Stimulated activated CD4-positive, alpha-beta T cell treated with anti-CD3 and anti-CD28 coated beads, Interleukin-12 subunit alpha, Interleukin-12 subunit beta, amount 100 ng/mL, for 48 hours (primary cell): ENCODE measurements at places on chromosomes 16 and 17.

GRCh38 chr17:30579610-30580315, 102.6 kb downstream of the GOSR1 start:
- no peak for DNase-seq

- no peak for DNase-seq
Observed at GRCh38 chr17:56902348-56902747, 11.5 kb downstream of the TRIM25 start.

DNA sequence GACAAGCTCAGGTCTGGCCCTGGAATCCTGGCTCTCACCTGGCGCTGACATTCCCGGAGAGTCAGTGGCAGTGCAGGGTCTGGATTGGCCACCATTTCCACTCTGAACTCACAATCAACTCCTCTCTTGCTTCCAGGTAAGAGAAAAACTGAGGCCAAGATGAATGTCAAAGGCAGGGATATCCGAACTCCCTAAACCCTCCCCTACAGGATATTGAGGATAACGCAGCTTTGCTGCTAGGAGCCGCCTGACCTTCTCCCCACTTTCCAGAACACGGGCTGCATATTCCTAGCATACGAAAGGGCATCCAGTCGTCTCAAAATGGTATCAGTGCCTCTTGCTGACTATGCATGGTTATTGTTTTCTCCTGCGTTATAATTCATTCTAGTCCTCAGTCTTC, 473.4 kb downstream of the SOX9 start:
- DNase-seq = no peak

DNA sequence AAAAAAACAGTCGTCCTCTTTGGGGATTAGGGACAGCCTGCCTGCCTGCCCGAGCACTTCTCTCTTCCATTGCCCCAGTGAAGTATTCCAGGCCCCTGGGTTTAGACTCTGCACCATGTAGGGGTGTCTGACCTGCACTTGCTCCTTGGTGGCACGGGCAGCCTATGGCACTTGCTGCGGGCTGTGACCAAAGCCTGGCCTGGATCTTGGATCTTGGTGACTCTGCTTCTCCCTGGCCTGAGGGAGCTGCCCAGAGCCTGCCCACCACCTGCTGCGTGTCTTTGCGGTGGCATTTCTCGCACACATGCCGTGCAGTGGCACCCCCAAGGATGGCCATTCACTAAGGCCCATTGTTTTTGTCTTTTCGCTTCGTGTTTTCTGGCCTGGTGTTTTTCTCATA, 6.1 kb upstream of the STH start:
- DNase-seq = no peak

DNA sequence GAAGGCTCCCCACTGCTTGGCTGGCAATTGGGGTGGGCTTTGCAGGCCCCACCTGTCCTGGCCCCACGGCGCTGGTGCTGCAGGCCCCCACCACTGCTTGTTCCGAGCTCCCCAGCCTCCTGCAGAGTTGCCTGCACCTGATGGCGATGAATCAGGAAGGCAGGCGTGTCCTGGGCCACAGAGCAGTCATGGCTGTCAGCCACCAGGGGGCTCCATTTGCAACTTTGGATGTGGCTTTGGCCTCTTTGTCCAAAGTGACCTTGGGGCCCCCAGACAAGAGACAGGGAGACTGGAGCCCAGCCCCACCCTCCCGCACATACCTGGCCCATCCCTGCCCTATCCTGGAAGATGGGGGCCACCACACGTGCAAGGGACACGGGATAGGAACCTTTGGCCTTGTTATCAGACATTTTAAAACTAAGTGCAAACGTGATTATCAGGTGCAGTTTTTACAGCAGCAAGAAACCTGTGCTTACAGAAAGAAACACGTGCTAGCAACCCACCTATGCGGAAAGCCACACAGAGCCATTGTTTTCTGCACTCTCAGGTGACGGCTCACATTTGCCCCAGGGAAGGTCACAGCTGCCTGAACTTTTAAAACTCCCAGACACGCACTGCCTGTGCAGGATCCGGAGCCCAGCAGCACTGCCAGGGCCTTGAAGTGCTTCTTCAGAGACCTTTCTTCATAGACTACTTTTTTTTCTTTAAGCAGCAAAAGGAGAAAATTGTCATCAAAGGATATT, at the start of gene DNASE1:
Gene DNASE1 (plus strand): TSS at position 443 of the 743 bp plus-strand sequence. CDS start 683 bp downstream, outside the sequence.
- DNase-seq = peak; percentile 40

GRCh38 chr16:4382795-4383357, 11.2 kb downstream of the VASN start:
- DNase-seq = no peak

DNA sequence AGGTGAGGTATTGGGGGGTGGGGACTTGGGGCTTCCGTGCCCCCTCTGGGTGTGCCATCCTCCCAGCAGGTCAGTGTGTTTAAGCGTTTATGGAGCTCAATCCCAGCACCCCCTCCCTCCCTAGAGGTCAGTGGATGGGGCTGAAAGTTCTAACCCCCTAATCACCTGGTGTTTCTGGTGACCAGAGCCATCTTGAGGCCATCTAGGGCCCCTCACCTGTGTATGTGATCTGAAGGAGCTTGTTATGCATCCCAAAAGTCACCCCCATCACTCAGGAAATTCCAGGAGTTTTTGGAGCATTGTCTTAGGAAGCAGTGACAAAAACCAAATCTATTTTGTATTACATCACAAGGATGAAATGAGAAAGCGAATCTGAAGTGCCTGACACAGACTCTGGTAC, 67.8 kb upstream of the NOL11 start:
- no peak for DNase-seq

DNA sequence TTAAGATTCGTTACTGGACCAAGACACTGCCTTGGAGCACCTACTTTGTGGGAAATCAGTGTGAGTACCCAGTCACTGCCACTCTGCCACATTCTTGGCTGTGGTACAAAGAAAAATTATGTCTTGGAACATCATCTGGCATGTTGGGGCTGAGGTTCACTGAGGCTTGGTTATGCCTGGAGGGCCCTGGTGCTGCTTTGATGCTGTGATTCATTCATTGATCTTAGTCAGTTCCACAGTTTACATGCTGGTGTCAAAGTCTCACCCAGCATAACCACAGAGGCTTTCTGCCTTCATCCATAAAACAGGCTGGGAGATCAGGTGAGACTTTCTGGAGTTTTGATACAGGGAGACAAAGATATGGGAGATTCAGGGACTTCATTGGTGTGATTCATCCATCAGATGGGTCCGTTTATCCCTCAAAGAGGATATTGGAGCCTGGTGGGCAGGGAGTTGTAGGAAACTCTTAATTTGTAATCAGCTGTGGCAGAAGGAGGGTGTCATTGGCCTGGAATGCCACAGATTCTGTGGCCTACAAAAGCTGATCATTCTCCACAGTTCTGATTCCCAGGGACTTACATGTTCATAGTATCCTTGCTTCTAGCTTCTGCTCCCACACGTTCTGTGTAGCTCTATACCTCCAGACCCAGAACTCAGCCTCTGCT, 322.5 kb downstream of the PMP22 start:
- DNase-seq = no peak

DNA sequence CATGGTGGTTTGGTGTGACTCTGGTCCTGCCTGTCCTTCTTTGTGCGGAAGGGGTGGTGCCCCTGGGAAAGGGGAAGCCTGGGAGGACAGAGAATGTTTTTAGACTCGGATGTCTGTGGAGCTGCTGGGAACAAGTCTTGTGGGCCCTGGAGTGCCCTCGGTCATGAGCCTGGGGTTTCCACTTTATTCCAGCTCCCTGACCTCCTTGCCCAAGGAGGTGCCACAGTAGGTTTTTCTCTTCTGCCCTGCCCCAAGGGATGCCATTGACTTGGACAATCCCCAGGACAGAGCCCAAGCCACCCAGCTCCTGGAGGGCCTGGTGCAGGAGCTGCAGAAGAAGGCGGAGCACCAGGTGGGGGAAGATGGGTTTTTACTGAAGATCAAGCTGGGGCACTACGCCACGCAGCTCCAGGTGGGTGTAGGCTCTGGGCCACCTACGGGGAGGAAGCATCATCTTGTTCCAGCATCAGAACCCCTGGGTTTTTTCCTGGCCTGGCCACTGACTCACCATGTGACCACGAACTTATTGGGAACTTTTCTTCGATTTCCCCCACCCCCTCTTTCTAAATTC, 1.4 kb downstream of the STAT5A start:
- DNase-seq = peak; percentile 58

GRCh38 chr16:52546291-52547003, 496 bp downstream of the TOX3 start:
- DNase-seq = no peak

DNA sequence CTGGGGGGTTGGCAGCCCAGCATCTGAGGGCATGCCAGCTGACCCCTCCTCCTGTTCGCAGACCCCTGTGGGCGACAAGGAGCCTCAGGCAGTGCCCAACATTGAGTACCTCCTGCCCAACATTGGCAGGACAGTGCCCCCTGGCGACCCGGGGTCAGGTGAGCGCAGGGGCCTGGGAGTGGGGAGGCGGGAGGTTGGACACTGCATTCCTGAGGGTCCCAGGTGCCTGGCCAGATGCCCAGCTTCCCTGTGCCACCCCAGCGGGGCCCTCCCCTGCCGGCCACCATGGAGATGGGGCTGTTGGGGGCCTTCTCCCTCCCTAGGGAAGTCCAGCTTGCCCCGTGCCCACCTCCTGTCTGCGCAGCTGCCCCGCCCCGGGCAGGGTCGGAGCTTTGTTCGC, 70.1 kb downstream of the ARHGAP23 start:
- DNase-seq = no peak

DNA sequence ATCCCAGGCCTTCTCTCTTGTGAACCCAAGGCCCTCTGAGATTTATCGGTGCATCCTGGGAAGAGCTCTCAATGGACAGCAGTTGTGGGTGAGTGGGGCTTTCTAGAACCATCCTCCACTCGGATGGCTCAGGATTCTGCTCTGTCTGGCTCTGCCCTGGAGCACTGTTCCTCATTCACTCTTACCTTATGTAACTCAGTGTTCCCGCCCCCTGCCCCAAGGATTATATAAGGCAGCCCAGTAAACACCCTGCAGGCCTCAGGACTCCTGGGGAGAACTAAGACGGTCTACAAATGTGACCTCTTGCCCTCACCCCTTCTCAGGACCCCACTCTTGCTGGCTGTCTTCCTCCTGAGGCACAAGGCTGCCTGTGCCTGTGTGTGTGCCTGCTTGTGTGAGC, 3.8 kb downstream of the RPRML start:
- no peak for DNase-seq

GRCh38 chr16:31397096-31397660, 4.0 kb downstream of the ITGAD start:
- no peak for DNase-seq

DNA sequence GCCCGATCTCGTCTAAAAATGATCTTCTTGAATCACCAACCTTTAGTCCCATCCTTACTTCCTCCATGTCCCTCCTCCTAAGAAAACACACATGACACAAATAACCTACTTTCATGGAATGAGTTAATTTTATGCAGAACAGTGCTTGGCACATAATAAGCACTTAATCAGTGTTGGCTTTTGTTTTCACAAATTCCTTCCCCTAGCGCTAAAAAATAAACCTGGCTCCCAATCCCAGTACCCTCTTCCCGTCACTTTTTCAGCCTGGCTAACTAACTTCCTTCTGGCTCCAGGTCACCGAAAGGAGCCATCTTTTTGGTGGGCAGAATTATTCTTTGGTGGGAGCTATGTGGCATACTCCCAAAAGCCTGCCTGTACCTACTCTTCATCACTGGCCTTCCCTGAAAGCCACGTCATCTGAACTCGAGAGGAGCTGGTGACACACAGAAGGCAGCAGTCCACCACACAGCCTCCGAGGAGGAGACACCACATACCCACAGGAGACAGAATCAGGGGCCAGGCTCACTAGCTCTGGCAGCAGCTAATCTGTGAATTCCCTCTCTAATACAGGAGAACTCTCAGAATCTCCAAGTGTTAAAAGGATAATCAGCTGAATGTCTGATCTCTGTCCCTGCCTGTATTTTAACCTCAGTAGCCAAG, 114.5 kb downstream of the SMG6 start:
- no peak for DNase-seq

DNA sequence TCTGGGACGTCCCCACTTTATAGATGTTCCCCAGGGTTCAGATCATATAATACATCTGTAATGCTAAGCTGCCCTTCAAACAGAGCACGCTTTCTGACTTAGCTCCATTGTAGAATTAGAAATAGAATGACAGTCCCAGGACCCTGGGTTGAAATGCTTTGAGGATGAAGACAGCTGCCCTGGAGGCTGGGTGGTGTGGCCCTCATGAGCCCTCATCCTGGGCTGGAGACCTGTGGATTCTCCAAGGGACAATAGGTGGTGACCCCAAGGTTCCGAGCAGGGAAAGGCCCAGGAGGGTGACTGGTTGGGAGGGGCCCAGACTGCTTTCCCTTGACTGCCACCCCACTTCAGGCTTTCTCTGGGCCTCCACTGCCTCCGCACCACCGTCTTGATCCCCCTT, 59.0 kb downstream of the CRISPLD2 start:
- DNase-seq = no peak

- DNase-seq = no peak
Observed at GRCh38 chr17:49588726-49589576, 13.3 kb downstream of the NXPH3 start.

GRCh38 chr16:74277974-74278373, 18.6 kb upstream of the PSMD7 start:
- DNase-seq = no peak

GRCh38 chr16:81179219-81179618, 59.3 kb upstream of the BCO1 start:
- DNase-seq = no peak

- no peak for DNase-seq
Observed at GRCh38 chr17:34874478-34874877, 86.8 kb downstream of the CCT6B start.

GRCh38 chr17:31481783-31482081, 90.3 kb downstream of the RAB11FIP4 start:
- DNase-seq = no peak

- no peak for DNase-seq
Observed at GRCh38 chr17:45656527-45657181, 127.5 kb upstream of the CRHR1 start.

DNA sequence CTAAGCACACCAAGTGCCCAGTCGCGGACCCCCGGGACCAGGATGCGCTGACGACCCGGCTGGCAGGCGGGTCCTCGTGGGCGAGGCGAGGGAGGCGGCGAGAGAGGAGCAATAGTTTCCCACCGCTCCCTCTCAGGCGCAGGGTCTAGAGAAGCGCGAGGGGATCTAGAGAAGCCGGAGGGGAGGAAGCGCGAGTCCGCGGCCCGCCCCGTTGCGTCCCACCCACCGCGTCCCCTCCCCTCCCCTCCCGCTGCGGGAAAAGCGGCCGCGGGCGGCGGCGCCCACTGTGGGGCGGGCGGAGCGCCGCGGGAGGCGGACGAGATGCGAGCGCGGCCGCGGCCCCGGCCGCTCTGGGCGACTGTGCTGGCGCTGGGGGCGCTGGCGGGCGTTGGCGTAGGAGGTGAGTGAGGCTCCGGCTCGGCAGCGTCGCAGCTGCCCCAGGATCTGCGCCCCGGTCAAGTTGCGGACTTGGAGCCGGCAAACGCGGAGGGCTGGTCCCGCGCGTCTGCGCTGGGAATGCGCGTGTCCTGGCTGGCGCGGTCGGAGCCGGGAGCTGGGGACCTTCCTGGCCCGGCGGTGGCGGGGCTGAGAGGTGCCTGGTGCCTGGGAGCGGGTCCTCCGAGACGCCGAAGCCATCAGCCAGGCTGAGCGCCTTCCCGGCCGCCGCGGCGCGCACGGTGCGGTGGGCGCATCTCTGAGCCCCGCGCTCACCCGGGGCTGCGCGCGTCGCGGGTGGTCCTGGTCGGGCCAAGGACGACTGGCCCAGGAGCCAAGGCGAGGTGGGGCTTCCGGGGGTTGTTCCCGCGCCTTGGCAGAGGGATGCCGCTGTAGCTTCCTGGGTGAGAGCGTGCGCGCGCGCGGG, at the start of gene ITGB3:
Gene ITGB3 (plus strand): TSS at position 287 of the 862 bp plus-strand sequence. CDS start 35 bp downstream, at position 322.
- DNase-seq = peak; percentile 19

GRCh38 chr17:70187383-70187782, 18.1 kb downstream of the KCNJ2 start:
- DNase-seq = no peak
